Cardiac septum (tissue), 1 donor: ENCODE measurements at places on chromosomes 2 and 18.

- DNase-seq = no peak
Observed at GRCh38 chr18:51519571-51519970, 322.1 kb upstream of the MEX3C start.

DNA sequence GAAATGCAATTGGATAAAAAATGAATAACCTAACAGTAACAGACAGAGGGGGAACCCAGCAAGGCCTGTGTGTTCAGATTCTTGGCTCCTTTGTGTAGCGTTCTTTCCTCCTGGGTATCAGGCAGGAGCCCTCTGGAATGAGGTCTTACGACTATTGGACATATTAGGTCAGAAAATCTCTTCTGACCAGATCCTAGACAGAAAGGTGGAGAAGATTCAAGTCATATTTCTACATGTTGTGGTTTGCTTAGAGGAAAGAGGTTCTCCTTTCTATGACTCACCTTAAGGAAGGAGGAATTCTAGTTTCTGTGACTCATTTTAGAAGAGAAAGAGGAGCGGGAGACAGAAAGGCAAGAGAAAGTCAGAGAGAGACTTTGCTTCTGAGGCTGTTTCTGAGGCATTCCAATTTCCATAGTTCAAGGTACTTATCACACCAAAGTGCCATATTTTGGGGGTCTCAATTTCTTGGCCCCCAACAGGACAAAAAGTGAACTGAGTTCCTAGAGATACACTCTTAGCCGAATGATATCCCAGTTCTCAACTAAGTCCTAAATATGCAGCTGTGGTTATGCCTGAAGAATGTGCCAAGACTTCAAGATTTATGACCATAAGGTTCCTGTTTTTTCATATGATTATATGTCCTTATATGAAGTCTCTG is 618.6 kb downstream of the ZEB2 start:
- no peak for DNase-seq

GRCh38 chr18:27005589-27005988 is 140.1 kb upstream of the AQP4 start:
- no peak for DNase-seq

- DNase-seq = no peak
Observed at GRCh38 chr2:37583867-37584266, 87.6 kb downstream of the CDC42EP3 start.

- DNase-seq = no peak
Observed at GRCh38 chr18:41845563-41845962, 109.5 kb upstream of the PIK3C3 start.

DNA sequence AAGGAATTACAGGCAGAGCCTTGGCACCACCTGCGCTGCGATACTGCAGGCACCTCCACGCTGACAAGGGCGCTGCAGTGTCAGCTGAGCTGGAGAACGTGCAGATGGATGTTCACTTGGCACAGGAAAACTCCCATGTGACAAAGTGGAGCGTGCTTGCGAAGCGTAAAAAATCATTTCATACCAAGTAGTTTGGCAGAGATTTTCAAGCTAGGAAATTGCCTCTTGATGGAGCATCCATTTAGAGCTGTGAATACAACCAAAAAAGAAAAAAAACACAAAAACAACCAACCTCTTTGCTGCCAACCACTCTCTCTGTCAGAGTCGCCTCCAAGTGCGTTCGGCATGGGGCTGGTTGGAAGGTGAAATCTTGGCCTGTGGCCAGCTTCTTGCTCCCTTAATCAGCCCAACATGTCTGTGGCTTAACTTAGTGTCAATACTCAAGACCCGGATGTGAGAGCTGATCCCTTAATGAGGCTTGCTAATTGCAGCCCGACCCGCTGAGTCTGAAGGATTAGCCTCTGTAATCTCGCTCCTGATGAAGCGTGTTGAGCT is 38.1 kb downstream of the ACOXL start:
- DNase-seq = no peak

- no peak for DNase-seq
Observed at GRCh38 chr2:19982268-19982667, 7.6 kb downstream of the WDR35 start.

GRCh38 chr18:37540424-37541138 is 25.0 kb downstream of the CELF4 start:
- DNase-seq = no peak

GRCh38 chr2:18927525-18928232 is 338.3 kb upstream of the NT5C1B start:
- no peak for DNase-seq

DNA sequence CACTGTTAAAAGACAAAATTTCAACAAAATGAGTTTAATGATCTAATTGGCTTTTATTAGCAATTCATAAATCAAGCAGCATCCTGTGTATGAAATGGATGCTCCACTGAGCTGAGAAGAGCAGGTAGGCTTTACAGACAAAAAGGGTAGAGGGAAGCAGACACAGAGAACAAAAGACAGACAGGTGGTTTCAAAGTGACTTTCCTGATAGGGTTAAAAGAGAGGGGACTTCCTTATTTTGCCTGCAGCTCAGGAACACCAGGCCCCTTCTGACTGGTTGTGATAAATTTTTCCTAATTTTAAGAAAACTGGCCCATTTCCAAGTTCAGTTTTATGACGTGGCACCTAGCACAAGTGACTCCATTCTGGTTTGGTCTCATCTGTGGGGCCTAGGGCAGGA is 11.9 kb downstream of the TEX51 start:
- DNase-seq = no peak

- DNase-seq = no peak
Observed at GRCh38 chr2:148888986-148889385, 14.0 kb downstream of the KIF5C start.

DNA sequence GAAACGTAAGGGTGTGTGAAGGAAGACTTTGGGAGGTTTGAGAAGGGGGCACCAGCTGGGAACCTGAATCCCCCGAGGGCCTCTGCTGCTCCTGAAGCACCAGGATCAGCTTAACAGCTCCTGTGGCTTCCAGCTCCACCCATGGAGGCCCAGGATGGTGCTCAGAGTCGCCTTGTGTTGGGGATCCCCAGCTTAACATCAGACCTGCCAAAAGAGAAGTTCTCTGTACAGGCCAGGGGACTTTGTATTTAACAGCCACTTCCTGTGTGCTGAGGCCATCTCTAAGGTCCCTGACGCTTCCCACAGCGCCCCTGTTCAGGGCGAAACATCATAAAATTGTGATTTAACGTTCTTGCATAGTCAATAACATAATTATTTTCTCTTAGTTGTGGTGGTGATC is 77.5 kb downstream of the NCK2 start:
- no peak for DNase-seq

DNA sequence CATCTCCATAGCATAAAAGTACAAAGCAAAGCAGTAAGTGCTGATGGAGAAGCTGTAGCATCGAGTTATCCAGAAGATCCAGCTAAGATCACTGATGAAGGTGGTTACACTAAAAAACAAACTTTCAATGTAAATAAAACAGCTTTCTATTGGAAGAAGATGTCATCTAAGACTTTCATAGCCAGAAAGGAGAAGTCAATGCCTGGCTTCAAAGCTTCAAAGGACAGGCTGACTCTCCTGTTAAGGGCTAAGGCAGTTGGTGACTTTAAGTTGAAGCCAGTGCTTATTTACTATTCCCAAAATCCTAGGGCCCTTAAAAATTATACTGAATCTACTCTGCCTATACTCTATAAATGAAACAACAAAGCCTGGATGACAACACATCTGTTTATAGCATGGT is 44.0 kb downstream of the METTL8 start:
- no peak for DNase-seq

DNA sequence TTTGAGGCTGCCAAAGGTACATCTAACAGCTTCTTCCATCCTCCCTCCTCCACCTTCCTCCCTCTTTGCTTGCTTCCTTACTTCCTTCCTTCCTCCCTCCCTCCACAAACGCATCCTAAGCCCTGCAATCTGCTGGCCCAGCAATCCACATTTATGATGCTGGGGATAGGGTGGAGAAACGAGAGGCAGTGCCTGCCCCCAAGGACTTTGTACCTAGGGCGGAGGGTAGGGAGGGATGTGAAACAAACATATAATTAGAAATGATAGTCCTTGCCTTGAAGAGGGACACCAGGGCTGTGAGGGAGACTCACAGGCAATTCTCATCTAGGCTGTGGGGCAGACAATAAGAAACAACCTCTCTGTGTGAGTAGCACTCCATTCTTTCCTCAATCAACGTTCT is 188.3 kb downstream of the ANKRD30B start:
- DNase-seq = no peak

DNA sequence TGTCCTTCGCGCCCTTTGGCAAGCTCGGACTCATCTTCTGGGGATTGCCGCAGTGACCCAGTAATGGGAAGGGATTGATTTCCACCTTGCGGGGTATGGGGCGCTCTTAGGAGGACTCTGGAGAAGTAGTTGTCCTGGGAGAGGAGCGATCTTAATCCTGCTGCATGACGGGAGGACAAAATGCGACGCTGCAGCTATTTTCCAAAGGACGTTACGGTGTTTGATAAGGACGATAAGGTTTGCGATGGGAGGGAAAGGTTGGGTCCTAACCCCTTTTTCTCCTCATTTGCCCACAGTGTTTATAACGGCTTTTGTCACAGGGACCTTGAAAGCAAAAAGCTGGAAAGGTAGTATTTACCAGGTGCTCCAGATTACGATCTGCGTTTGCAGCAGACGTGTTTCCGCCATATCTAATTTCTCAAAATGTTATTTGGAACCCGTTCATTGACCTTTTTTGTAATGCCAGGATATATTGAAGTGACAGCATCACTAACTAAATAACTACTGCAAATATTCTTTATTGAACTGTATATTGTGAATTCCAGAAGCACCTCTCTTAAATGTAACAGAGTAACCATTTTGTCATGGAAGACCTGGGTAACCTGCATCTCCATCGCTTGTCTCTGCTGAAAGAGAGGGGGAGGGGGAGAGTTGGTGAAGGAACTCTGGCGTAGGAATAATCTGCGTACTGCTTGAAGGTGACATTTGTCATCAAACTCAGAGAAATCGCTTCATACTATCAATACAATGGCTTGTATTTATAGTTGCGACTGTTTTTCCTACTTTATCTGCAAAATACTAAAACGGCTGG is 590 bp downstream of the MDH1 start:
- no peak for DNase-seq

GRCh38 chr2:203786549-203787351 is 80.3 kb downstream of the CD28 start:
- no peak for DNase-seq

- DNase-seq = peak; percentile 87
Observed at GRCh38 chr18:48545757-48546321, 7.0 kb downstream of the CTIF start.

- no peak for DNase-seq
Observed at GRCh38 chr2:109110170-109110569, 18.8 kb upstream of the SH3RF3 start.

GRCh38 chr18:57437402-57437765 is 2.2 kb downstream of the ONECUT2 start:
- DNase-seq = no peak

DNA sequence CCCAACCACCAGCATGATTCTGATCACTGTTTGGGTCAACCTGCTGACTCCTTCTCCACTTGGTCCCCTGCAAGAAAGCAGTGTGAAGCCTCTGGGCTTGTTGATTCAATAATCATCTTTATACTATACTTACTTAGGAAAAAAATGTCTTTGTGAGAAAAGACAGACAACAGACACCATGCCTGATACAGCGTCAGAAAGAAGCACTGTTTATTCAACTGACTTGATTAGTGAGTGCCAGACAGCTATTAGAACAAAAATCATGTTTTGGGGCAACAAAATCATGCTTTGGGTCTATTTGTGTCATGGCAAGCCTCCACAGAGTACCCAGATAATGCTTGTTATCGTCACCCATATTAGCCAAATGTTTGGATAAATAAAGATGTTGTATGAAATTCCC is 58.7 kb upstream of the ATL2 start:
- no peak for DNase-seq

DNA sequence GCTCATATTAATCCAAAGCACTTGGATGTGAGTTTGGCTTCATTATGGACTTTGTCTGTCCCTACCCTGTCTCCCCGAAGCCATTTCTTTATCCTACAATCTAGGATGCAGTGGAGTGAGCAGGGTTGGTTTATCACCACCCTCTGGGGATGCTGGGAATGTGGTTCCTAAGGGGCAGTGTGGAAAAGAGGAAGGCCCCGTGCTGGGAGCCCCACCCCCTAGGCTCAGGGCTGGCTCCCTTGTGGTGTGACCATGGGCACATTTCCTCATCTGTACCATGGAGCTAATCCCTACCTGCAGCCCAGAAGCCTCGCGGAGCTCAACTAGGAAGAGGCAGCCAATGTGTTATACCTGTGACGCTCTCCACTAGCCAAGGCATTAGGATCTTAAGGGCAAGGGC is 92.5 kb downstream of the TGOLN2 start:
- peak; percentile 12 for DNase-seq

- DNase-seq = no peak
Observed at GRCh38 chr2:62150597-62151305, 45.2 kb upstream of the B3GNT2 start.

GRCh38 chr2:210094787-210095186 is 76.4 kb downstream of the KANSL1L start:
- no peak for DNase-seq

DNA sequence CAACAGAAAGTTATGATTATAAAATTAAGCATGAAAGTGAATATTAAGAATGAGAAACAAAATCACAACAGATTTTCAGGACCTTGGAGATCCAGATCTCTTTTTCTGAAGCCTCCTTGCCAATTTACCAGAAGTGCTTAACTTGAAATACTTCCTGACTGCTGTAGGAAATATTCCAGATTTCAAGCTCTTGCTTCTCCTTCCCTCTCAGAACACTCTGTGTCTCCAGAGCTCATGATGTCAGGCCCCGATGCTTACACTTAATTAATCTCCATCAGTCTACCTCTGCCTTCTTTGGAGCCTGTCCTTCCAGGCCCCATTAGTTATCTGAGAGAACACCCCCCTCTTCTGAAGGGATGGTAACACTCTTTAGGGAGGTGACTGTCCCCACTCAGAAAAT is 20.7 kb upstream of the NT5C1B start:
- DNase-seq = no peak

DNA sequence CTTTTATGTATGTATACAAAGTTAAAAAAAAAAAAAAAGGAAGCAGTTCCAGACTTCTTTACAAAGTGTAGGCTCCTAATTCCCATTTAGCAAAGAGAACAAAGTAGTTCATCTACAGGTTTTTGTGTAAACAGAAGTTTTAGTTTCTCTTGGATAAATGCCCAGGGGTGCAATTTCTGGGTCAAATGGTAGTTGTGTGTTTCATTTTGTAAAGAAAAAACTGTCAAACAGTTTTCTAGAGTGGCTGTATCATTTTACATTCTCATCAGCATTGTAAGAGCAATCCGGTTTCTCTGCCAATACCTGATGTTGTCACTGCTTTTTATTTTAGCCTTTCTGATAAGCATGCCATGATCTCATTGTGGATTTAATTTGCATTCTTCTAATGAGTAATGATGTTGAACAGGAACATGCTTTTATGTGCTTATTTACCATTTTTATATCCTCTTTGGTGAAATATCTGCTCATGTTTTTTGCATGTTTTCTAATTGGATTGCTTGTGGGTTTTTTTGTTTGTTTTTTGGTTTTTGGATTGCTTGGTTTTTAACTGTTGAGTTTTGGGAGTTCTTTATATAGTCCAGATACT is 16.6 kb upstream of the PSME4 start:
- no peak for DNase-seq

DNA sequence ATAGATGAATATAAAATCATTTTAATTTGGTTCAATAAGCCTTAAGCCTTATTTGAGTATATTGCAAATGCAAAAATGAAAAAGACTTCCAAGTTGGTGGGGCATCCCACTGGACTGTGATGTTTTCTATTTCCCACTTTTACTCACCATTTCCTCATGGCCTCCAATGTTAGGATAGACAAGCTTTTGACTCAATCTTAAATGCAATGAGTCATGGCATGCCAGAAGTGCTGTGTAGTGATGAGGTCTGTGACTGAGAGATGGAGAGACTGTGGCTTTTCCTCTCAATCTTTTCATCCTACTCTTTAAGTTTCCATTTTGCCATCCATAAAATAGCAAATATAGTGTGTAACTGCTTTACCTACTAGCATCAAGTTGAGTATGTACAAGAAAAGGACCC is 1401.2 kb upstream of the CELF4 start:
- DNase-seq = no peak
